ENCODE measurements at places on chromosomes 6 and 20.
A peak's percentile ranks its signal among the peaks of the same experiment; 100 is the strongest.

DNA sequence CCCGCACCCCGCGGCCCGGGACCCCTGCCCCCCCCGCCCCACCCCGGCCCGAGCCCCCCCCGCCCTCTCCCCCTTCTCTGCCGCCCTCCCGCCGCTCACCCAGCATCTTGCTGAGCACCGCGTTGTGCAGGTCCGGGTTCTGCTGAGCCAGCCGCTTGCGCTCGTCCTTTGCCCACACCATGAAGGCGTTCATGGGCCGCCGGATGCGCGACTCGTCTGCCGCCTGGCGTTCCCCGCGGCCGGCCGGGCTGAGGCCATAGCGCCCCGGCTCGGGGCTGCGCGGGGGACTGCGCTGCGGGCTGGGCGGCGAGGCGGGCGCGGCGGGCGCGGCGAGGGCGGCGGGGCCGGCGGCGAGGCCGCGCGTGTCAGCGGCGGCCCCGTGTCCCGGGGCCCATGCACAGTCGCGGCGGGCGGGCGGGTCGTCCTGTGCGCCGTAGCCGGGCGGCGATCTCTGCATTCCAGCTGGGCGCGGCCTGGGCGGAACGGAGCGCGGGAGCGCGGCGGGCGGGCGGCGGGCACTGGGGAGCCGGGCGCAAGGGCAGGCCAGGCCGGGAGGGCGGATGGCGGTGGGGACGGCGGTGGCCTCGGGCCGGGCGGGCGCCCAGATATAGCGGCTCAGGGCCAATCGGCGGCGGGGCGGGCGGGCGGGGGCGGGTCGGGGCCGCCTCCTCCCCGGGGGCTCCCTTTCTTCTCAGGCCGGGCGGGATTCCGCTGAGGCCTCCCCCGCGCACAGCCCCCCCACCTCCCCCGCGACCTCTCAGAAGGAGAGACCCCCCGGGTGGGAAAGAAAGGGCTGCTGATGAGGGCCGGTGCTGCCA lies at the start of gene SOX18:
SOX18 (minus strand) TSS at position 580 of the 818 bp plus-strand sequence; CDS start at position 457, 123 bp downstream.
- no peak for DNase-seq

DNA sequence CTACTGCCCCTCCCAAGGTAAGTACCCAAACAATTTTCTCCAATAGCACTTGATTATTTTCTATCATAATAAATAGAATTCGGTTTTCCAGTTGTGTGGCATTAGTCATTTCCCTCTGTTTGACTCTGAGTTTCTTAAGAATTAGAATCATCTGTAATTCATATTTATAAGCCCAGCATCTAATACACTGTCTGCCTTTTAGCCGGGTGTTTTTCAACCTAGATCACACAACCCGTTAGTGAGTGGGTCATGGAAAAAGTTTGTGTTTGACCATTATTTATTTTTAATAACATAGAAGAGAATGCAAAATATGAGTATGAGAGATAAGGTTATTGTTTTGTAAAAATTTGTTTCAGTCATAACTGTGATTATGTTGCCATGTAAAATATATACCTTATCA lies 701.6 kb downstream of the RFPL4B start:
- DNase-seq = no peak

- DNase-seq = no peak
These were observed 355.3 kb downstream of the RNF144B start for GRCh38 chr6:18742406-18742805.

GRCh38 chr6:94245395-94245794 lies 826.0 kb upstream of the EPHA7 start:
- DNase-seq = no peak

GRCh38 chr6:45474376-45474775 lies 96.6 kb upstream of the SUPT3H start:
- DNase-seq = no peak

DNA sequence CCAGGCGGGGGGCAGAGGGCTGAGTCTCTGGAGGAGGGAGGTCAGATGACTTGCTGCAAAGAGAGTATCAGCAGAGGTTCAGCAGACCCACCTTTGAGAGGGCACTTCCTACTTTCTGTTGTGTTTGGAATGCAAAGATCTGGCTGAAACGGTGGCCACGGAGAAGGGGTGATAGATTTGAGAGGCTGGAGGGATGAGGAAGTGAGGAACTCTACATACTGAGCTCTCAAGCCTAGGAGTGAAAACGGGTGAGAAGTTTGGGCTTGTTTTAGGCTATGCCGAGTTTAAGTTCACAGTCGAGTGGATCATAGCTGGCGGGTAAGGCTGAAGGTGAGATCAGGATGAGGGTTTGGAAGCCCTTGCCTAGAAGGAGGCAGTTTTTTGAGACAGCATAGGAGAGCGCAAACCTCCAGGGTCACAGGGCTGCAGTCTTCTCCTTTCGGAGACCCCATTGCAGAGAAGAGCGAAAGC lies 477 bp upstream of the ITPA start:
- no peak for DNase-seq

DNA sequence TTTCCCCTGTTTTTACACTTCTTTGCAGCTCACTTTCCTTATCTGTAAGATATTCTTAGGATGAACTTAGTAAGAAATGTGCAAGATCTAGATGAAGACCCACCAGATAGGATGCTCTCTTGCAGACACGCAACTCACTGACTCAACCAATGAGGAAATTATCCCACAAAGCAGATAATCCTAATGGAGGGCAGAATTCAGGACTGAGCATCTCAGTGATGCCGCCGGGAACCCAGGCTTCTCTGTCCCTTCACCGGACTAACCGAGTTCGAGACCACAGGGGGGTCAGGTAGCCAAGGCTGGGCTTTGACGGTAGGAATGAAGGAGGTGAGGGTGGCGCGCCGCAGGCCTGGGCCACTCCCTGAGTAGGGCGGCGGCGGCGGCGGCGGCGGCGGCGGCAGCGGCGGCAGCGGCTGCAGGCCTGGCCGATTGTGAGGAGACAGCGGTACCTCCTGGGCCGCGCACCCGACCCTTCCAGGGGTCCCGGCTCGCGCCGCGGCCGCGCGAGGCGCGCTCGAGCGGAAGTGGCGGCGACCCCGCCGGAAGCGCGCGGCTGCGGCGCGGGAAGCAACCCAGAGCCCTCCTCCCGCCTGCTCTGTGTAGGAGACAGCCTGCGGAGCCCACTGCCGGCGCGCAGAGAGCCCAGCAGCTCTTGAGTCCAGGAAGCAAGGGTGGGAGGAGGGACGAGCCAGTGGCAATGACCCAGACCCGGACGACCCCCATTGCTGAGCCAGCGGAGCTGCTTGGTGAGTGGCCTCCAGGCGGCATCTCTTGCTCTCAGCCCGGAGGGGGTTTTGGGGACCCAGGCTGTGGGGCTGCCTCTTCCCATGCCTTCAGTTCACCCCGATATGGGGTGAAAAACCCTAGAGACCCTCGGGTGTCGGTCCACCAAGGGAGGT lies at the start of gene KHDC1:
KHDC1 (minus strand) TSS at position 526 of the 899 bp plus-strand sequence. CDS start 20,679 bp downstream, outside the sequence.
- peak; percentile 39 for DNase-seq

- no peak for DNase-seq
These were observed 9.9 kb downstream of the SERPINB6 start for GRCh38 chr6:2961506-2961905.

- no peak for DNase-seq
These were observed 41.4 kb downstream of the MAP3K5 start for GRCh38 chr6:136750696-136751521.

DNA sequence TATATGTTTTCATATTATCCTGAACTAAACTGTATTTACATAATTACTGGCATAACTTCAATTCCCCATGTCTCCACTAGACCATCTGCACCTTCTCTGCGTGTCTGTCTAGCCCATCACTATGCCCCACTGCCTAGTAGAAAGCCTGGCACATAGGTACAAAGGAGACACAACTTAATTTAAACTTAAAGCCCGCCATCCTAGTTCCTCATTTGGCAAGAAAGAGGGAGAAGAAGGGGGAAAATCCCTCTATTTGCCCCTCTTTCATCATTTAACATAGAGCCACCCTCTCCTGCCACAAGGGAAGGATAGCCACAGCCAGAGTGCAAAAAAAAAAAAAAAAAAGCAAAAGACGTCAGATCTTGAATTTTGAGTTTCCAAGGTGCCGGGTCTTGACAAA lies 1.8 kb downstream of the PKIG start:
- no peak for DNase-seq

GRCh38 chr6:46357591-46357990 lies 133.7 kb downstream of the RCAN2 start:
- no peak for DNase-seq

- DNase-seq = no peak
These were observed 36.4 kb upstream of the UTRN start for GRCh38 chr6:144248476-144249301.

GRCh38 chr6:117078624-117079023 lies 186.7 kb upstream of the VGLL2 start:
- DNase-seq = no peak
